ENCODE measurements at places on chromosomes 2 and 18.

DNA sequence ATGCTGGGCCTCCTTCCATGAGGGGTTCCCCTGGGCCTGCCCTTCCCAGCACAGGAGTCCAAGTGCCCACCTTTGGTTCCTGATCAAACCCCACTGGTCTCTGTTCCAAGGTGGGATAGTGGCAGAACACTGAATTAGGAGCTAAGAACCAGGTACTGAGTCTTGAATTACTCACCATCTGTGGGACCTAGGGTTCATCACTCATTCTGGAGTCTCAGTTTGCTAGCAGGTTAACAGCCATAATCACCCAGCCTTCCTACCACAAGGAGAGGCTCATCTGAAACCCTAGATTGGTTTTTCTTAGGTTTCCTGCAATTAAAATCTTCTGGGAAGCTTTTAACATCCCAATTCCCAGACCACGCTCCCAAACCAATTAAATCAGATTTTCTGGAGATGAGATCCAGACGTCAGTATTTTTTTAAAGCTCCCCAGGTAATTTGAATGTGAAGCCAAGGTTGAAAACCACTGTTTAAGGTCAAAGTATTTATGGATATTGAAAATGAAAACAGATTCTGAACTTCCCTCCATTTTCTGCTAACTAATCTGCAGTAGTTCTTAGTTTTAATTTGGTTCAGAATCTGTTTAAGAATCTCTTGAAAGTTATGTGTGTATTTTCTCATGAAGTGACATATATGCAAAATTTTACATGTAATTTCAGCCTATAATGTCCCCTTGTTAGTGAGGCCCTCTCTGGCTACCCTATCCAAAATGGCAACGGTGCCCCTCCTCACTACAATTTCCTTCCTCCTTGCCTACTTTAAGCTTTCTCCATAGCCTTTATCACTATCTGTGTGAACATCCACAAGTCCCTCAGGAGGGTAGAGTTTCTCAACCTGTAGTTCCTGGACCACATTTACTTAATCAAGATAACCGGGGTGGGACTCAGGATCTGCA, 166.5 kb upstream of the CXCR4 start:
- no peak for DNase-seq

GRCh38 chr2:133884739-133885381, 316.6 kb upstream of the NCKAP5 start:
- no peak for DNase-seq

GRCh38 chr2:224366267-224366844, 35.6 kb downstream of the FAM124B start:
- no peak for DNase-seq

DNA sequence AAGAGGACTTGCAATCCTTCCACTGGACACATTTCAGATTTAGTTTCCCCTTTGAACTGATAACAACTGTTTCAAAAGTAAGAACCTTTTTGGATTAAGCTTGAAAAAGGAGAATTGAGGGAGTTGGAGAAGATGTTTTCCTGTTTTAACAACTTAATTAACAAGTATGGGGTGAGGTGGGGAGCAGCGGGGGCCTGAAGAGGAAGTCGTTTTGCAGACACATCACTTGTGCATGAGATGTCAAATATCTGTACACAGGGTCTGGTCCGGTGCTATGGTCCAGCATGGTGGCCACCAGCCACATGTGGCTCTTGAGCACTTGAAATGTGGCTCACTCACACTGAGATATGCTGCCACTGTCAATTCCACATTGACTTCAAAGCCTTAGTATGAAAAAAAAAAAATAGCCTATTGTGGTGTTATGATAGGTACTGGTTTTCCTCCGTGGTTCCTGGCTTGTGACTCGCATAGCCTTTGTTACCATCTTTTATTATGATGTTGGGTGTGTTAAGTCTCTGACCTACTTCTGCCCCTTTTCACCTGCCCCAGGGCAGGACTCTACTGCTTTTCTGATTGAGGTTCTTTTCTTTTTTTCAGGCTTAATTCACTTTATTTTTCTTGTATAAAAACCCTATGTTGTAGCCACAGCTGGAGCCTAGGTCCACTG, 205.5 kb downstream of the BCL2 start:
- DNase-seq, result no peak

GRCh38 chr2:8028981-8029380, 652.9 kb upstream of the ID2 start:
- no peak for DNase-seq

DNA sequence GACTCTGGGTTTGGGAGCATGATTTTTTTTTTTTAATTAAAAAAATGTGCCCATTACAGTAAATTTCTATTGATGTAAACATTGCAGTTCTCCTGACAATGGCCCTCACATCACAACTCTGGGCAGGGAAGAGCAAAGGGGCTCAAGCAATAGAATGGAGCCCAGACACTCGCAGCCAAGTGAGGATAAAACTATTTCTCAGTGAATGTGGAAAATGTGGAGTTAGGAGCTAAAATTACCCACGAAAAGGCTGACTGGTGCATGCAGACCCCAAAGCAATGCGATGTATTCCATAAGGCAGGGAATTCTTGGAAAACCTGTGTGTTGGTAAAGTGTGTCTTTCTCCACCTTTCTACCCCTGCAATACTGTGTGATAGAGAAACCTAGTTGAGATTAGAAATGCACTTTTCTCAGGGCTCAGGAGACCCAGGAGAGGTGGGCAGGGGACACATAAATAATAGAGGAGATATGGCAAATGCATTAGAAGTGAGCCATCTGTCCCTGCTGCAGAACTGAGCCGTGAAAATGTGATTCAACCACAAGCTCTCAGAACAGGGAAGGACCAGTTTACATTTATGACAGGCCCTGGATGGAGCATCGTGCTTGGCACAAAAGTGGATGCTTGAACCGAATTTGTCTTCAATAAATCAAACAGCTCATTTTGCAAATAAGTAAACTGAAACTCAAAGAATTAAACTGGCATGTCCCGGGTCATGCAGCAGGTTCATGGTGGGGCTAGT, 100.1 kb downstream of the MYCN start:
- DNase-seq, result no peak

DNA sequence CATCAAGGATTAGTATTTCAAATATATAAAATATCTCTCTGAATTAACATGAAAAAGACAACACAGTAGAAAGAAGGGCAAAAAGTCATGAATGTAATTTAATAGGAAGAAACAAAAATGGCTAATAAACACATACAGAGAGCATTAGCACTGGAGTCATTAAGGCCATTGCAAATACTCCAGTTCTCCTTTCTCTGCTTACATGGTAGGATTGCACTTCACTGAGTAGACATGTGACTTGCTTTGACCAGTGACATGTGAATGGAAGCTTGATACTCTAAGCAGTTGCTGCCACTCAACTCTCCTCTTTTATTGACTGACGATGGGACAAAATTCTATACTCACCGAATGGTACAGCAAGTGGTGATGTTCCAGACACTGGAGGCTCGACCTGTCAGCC, 153.9 kb upstream of the LGALSL start:
- no peak for DNase-seq

- no peak for DNase-seq
These were observed 48.6 kb downstream of the ETAA1 start for GRCh38 chr2:67445652-67446268.

DNA sequence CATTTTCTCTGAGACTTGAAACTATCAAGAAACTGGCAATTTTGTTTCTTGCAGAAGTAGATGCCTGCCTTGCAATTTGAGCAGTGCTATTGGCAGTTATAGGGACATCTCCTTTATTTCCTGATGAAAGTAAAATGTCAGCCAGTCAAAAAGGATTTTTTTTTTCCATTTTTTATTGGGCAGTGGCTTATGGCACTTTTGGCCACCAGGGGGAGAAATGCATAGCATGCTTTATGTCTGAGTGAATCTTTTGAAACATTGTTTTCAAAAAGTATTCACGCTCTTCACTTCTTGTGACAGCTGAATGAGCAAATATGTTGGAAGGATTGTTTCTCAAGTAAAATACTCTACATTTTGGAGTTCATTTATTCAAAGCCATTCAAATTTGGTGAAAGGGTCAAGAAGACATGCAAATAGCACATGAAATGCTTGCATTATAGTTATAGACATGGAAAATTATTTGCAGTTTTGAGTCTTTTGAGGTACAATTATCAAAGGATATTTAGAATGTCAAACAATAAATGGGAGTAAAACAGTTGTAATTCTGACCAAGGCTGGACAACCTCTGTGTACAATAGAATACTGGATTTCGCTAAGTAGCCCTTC, 491.0 kb downstream of the CDH2 start:
- DNase-seq, result peak; percentile 56

DNA sequence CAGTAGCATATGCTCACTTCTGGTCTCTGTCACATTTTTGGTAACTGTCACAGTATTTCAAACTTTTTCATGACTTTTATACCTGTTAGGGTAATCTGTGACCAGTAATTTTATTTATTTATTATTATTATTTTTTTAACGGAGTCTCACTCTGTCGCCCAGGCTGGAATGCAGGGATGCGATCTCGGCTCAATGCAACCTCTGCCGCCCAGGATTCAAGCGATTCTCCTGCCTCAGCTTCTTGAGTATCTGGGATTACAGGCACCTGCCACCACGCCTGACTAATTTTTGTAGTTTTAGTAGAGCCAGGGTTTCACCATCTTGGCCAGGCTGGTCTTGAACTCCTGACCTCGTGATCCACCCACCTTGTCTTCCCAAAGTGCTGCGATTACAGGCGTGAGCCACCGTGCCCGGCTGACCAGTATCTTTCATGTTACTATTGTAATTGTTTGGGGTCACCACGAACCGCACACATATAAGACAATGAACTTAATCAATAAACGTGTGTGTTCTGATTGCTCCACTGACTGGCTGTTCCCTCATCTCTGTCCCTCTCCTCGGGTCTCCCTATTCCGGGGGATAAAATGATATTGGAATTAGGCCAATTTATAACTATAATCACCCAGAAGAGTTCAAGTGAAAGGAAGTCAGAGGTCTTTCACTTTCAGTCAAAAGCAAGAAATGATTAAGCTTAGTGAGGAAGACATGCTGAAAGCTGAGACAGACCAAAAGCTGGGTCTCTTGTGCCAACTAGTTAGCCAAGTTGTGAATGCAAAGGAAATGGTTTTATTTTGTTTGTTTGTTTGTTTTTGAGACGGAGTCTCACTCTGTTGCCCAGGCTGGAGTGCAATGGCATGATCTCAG, 22.9 kb downstream of the TGIF1 start:
- no peak for DNase-seq

- no peak for DNase-seq
These were observed 2.3 kb downstream of the MSL3B start for GRCh38 chr2:233865838-233866237.

GRCh38 chr2:86044614-86045013, 61.1 kb downstream of the POLR1A start:
- no peak for DNase-seq

DNA sequence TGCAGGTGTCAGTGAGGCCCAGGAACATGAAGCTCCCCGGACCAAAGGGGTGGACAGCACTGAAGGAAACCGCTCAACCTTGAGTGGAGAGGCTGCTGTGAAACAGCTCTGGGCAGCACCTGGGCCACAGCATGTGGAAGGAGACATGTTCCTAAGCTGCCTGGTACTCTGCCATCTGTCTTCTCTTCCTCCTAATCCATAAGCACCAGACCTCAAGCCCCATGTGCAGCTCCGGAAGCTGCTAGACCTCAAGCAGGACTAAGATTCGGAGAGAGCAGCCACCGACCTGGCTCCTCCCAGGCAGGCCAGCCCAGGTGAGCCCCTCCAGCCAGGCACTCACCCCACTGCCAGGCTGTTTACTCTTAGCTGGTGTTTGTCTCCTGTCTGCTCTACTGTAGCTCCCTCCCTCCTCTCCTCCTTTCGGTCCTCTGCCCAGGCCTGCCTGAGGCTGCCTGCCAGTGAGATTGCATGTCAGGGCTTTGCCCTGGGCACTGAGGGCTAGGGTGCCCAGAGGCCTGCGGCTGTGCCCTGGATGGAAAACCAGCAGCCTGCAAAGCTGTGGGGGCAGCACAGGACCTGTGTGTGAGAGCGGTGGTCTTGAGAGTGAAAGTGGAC, 53.7 kb downstream of the BCL11A start:
- no peak for DNase-seq

GRCh38 chr2:28160986-28161425, 231.7 kb upstream of the FOSL2 start:
- DNase-seq, result no peak

GRCh38 chr2:33498291-33498956, 22.0 kb downstream of the RASGRP3 start:
- DNase-seq, result no peak

- DNase-seq, result no peak
These were observed 8.7 kb upstream of the IMPA2 start for GRCh38 chr18:11972371-11973174.

DNA sequence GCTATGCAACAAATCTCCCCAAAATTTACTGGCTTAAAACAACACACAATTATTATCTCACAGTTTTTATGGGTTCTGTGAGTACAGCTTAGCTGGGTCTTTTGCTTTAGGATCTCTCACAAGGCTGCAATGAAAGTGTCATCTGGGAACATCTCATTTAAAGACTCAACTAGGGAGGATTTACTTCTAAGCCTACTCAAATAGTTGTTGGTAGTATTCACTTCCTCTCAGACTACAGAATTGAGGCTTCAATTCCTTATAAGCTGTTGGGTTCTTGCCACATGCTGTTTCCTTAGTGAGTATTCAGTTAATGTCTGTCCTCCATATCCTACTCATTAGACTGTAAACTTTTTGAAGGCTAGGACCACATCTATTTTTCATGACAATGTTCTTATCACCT, 72.3 kb downstream of the MDH1 start:
- no peak for DNase-seq

GRCh38 chr2:126656431-126657147, 631 bp downstream of the GYPC start:
- DNase-seq, result peak; percentile 43

Measured in glutamatergic neuron (in vitro differentiated cells).